ENCODE measurements at places on chromosomes 2 and 18.
A peak's percentile ranks its signal among the peaks of the same experiment; 100 is the strongest.

- no peak for DNase-seq
These were observed 115.3 kb upstream of the RIOK3 start for GRCh38 chr18:23337599-23338444.

DNA sequence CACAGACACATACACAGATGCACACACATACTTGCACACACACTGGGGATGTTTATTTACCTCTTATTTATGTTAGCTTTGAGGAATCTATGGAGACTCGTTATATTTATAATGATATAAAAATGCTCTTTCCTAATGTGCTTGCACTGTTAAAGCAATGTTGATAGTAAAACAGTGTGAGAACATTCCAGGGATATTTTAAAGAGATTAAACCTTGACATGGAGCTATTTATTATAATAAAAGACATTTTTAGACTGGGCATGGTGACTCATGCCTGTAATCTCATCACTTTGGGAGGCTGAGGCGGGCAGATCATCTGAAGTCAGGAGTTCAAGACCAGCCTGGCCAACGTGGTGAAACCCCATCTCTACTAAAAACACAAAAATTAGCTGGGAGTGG, 557.3 kb upstream of the ZNF804A start:
- DNase-seq: no peak

GRCh38 chr2:151823651-151824050, 4.6 kb downstream of the ARL5A start:
- no peak for DNase-seq

- DNase-seq: no peak
These were observed 70.4 kb downstream of the ASAP2 start for GRCh38 chr2:9276901-9277451.

- DNase-seq: no peak
These were observed 14.0 kb upstream of the PDIA6 start for GRCh38 chr2:10826625-10827024.

- DNase-seq: no peak
These were observed 455.9 kb downstream of the RNF144A start for GRCh38 chr2:7373156-7373555.

DNA sequence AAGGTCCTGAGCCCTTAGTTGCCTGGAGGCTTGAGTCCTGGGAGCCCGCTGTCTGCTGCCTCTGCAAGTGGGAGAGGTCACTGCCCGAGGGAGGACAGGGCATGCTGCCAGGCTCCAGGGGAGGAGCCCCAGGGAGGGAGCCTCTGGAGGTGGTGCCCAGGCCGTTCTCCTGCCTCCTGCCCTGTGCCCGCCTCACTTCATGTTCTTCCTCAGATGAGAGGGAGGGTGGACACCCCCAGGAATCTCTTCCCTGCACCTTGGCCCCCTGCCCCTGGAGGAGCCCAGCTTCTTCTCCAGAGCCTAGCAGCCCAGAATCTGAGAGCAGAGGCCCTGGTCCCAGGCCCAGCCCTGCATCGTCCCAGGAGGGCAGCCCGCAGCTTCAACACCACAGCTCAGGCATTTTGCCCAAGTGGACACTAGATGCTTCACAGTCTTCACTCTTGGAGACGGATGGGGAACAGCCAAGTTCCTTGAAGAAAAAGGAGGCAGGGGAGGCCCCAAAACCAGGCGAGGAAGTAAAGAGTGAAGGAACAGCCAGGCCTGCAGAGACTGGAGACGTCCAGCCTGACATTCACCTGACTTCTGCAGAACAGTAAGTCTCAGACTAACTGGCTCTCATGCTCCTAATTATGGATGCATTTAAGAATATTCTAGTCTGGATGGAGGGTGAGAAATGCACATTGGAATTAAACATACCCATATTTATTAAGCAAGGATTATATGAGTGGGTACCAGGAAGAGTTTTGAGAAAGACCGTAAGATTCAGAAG, 12.1 kb downstream of the PSD4 start:
- peak; percentile 33 for DNase-seq

DNA sequence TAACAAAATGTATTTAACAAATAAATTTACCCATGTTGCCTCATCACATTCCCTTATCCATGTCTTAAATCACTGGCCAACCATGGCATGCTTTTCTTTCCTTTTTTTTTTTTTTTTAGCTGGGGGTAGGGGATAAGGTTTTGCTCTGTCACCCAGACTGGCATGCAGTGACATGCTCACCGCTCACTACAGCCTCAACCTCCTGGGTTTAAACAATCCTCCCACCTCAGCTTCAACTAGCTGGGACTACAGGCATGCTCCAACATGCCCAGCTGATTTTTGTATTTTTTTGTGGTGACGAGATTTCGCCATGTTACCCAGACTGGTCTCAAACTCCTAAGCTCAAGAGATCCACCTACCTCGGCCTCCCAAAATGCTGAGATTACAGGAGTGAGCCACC, 266.4 kb downstream of the THSD7B start:
- DNase-seq: no peak

DNA sequence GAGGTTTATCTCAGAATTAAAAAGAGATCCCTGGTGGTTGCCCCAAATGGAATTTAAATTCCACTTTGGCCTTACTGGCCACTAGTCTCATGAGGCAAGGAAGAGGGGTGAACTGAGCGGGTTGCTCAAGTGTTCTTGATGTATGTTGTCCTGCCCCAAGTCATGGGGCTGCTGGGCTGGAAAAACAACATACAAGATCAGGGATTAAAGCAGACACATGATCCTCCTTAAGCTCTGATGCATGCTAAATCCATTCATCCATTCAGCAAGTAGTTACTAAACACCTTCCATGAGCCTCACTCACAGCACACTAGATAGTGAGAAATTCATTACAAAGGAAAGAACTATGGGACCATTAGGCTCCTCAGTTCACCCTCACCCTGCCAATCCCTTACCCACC, 196.3 kb downstream of the MREG start:
- DNase-seq: no peak

- DNase-seq: no peak
These were observed 1.8 kb downstream of the REL start for GRCh38 chr2:60882971-60883753.

GRCh38 chr2:53777134-53777533, 9.5 kb downstream of the CHAC2 start:
- no peak for DNase-seq

DNA sequence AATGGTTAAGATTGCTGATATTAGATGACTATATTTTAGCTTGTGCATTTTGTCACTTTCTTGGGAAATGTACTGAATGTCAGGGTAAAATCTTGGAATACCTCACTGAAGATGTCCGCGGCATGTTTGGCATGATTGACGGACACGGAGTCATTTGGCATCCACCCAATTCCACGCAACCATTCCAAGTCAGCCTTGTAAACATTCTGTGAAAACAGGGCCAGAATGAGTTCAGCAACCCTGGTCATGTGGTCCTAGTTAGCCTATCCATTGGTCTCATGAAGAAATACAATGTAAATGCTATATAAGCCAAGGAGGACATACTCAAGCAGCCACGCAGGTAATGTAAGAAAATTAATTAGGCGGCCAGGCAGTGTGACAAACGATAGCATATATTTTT, 159.5 kb downstream of the RIF1 start:
- DNase-seq: no peak

GRCh38 chr2:71339685-71340084, 8.1 kb downstream of the ZNF638 start:
- no peak for DNase-seq

DNA sequence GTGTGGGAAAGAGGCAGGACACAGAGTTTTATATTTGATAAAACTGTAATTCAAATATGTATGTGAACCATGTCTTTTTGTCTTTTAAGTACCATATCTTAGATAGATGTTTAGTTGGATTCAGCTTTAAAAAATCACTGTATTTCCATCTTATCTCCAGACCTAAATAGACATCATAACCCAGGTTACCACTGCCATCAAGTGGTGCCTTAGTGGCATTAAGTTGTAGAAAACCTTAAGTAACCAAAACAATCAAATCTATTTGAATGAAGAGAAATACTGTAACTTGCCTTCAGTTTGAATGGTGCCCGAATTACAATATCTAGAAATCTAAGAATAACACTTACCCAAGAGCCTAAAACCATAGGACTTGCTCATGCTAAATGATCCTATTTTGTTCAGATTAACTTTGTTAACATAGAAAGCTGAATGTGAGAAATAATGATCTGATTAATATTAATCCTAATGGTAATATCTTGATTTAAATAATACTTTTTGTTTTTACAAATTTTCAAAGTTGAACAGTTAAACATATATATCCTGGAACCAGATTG, 92.5 kb upstream of the MAP2 start:
- DNase-seq: no peak

DNA sequence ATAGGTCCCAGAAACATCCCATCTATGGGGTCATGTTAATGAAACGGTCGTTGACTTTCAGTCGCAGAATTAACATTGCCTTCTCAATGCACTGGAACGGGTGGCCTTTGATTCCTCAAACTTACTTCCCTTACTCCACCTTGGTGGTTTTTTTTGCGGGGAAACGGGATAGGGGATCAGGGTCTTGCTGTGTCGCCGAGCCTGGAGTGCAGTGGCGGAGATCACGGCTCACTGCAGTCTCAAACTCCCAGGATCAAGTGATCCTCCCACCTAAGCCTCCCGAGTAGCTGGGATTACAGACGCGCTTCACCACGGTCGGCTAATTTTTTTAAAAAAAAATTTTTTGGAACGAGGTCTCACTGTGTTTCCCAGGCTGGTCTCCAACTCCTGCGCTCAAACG, 754 bp downstream of the ATG16L1 start:
- DNase-seq: no peak

GRCh38 chr2:71801556-71801955, 346.1 kb downstream of the CYP26B1 start:
- no peak for DNase-seq

DNA sequence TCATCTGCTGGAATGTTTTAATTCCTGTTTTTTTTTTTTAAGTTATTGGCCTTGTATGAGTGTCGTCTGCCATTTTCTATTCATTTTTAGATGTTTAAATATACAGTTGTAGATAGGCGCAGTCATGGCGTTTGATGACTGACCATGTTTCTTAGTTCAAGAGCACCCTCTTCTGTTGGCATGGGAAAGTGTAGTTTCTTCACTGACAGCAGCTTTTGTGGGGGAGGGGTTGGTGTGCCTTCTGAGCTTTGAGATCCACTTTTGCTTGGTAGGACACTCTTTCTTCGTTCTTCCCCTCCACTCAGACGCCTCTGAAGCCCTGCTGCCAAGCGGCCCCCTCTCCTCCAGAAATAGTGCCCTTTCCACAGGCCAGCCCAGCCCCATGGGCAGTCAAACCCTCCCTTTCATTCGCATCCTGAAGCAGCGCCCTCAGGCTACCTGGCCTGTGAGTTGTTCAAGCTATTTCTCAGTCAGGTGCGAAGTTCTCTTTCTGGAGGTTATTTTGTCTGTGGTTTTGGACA, 492.0 kb downstream of the TNS1 start:
- DNase-seq: peak; percentile 47

- no peak for DNase-seq
These were observed 6.9 kb upstream of the EPB41L5 start for GRCh38 chr2:120005834-120006521.

- no peak for DNase-seq
These were observed 47.9 kb upstream of the MAPRE2 start for GRCh38 chr18:34993289-34993688.

DNA sequence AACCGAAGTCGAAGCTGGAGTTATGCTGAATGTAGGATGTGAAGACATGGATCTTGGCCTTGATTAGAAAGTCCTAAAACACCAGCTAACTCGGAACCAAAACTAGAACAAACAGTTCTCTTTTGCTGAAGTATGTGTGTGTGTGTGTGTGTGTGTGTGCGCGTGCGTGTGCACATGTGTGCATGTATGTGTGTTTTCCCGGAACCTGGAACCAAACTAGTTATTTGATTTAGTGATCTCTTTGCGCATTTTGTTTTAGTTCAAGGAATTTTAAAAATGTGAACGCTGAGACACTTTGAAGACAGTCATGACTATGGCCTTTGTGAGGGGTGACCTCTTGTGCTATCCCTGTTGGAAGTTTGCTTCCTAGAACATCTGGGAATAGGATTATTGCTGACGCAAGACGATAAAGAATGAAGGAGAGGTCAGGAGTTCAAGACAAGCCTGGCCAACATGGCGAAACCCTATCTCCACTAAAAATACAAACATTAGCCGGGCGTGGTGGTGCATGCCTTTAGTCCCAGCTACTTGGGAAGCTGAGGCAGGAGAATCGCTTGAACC, 23.8 kb downstream of the FHL2 start:
- DNase-seq: no peak

DNA sequence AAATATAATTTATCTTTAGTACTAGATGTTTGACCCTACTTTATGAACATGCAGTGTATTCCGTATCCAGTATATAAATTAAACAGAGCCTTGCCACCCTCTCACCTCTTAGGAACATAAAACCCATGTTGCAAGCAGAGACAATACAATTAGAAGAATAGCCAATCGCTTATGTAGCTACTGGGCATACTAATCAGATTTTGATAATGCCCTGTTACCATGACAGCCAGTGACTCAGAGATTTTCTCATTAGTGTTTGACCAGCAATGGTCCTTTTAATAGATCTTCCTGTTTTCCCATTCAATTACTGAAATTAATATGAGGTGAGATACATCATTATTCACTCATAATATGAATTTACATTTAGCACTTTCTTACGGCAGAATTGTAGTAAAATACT, 547.3 kb upstream of the VWC2L start:
- no peak for DNase-seq

DNA sequence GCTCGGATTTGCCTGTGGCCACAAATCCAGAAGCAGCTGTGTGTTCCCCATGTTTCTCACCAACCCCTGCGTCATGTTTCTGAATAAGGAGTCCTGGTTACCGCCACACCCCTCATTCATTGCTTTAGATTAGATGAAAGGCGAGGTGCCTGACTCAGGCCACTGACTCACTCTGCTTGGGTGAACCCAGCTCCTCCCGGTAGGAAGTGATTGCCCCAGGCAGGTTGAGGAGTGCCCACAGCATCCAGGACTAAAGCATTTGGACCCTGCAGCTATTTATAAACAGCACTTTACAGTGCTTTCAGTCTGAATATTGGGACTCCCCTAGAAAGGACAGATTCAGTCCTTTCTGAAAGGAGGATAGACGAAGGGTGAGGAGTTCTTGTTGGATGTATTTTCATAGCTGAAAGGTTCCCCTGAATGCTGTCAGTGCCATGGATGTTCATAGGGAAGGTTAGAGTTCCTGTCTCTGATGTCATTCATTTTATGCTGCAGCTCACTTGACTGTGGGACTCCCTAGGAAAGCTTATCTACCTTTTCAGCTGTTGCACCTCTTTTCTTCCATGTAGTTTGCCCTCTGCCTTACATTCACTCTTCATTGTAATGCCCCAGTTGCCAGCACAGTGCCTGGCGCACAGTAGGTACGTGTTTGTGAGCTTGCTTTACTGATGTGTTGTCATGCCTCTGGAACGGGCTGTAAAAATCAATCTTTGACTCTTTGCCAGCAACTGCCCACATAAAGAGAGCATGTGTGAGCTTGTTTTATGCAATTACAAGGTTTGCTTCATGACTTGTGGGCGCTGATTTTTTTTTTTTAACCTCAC, 14.9 kb downstream of the ITGA6 start:
- no peak for DNase-seq

GRCh38 chr18:59537579-59537978, 159.6 kb downstream of the CCBE1 start:
- DNase-seq: no peak

Data from substantia nigra (tissue), 51 donors.